Brain (organoid and tissue), 16 donors: ENCODE measurements at places on chromosomes 1 and 21.

DNA sequence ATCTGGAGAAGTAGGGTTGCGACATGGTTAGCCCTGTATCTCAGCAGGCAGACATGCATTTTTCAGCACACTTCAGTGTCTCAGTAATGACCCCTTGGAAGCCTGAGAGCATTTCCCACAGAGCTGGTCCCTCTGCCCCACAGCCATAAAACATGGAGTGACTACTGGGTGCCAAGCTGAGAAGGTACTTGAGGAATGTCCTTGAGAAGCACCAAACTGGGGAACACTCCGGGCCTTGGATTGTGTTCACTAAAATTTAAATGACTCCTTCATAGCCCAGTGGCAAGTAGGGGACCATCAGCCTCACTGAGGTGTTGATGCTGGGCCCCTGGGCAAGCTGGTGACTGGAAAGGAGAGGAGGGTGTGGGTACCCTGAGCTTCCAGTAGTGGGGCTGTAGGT, 54.7 kb downstream of the KCNJ6 start:
- no peak for DNase-seq

DNA sequence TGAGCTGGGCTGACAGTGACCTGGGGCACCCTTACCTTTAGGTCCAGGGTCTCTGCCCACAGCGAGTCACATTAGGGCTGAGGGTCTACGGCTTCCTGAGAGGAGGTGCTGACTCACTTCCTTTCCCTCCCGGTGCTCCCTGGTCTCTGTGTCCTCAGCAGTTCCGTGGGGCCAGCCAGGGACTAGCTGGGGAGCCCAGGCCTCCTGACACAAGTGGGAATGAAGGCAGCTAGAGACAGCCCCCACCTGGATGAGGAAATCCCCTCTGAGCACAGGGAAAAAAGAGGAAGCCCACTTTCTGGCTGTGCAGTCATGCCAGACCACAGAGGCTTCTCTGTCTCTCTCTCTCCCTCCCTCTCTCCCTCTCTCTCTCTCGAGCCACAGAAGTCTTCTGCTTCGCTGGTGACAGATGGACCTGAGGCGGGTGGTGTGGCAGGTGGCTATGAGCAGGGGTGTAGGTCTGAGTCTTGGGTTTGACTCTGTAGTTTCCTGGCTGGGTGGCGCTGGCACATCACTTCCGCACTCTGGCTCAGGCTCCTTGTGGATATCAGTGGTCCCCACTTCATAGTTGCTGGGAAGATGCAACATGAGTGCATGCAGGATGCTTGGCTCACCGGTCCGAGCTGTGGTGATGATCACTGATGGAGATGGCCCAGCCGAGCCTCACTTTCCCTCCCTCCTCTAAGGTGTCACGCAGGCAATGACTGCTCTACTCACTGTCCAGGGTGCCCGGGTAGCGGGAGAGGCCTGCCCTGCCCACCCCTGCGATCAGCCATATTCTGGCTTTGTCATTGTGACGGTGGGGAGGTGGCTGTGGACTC, 3.5 kb downstream of the SLC66A1 start:
- peak; percentile 20 for DNase-seq

DNA sequence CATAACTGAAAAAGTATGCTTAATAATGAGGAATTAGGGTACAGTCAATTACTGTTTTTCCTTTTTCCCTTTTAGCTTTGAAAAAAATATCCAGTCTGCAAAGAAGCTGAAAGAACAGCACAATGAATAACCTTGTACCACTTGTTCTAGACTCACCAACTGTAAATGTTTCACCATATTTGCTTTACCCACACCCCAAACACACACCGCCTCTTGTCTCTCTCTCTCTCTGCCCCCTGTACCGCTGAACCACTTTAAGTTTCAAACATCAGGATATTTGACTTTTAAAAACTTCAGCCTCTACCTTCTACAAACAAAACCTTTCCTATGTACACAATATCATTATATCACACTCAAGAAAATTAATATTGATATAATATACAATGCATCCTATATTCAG, 197.1 kb downstream of the COP1 start:
- no peak for DNase-seq

- DNase-seq, result no peak
Measured at GRCh38 chr1:162846256-162847212, 14.4 kb downstream of the CCDC190 start.

DNA sequence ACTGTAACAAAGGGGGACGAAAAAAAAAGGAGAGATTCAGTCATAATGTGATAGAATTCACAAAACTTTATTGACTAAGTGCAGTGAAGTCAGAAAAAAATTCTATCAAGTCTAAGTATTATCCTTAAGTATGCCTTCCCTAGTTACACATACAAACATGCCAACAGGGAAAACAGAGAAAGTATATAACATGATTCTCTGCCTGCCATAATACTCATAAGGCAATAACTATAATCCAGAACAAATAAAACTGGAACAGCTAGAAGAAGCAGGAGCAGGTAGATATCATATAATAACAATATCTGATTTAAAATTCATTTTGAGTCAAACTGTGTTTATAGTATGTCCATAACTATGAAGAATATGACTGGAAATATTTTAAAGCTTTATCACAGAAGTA, 184.3 kb downstream of the FAF1 start:
- no peak for DNase-seq

GRCh38 chr1:84355556-84355955, 42.7 kb upstream of the DNASE2B start:
- DNase-seq, result no peak

DNA sequence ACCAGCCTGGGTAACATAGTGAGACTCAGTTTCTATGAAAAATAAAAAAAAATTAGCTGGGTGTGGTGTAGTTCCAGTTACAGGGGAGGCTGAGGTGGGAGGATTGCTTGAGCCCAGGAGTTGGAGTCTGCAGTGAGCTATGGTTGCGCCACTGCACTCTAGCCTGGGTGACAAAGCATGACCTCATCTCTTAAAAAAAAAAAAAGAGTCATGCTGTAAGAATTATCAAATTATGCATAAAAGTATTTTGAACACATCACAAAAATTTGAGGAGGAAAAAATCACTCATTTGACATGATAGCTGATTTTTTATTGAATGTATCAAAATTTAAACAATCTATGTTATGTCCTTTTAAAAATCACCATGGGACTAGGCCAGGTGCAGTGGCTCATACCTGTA, 17.8 kb downstream of the CCDC30 start:
- DNase-seq, result no peak

DNA sequence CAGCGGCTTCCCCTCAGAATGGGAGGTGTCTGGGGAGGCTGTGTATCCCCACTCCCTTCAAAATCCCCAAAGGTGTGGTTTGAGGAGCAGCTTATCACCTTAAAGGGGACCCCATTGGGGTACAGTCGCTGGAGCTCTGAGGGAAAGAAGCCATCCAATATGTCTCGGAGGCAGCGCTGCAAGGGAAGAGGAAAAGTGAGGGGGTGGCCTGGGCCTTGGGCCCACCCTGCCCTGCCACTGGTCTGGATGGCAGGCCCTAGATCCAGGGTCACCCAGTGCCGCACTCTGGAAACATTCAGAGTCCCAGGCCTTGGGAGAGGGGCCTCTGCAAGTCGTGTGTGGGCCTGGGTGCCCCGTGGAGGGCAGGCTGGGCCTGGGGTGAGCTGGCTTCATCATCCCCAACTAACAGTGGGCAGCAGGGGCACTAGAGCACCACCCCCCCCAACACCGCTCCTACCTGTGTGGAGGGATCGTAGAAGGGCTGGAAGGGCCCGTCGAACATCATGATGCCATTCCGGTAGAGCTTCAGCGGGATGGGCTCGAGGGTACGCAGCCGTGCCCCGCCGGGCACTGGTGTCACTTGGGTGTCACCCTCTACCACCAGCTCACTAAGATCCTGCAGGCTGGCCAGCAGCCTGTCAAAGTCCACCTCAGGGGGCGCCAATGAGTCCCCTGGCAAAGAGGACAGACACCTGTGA, 5.6 kb downstream of the SH3BGRL3 start:
- no peak for DNase-seq

GRCh38 chr1:201385299-201385891, 7.9 kb upstream of the TNNT2 start:
- no peak for DNase-seq

DNA sequence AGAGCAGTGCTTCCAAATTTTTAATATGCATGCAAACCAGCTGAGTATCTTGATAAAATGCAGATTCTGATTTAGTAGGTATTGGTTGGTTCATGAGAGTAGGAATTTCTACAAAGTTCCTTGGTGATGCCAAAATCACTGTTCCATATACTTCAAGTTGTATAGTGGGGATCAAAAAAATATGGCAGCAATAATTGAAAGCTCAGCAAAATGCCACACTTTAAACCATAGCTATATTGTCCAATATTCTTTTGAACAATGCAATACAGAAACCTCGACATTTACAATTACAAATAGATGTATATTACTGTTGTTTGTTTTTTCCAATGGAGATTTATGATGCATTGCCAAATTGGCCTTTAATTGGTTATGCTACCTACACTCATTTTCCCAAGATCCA, 55.7 kb upstream of the NCAM2 start:
- DNase-seq, result no peak

DNA sequence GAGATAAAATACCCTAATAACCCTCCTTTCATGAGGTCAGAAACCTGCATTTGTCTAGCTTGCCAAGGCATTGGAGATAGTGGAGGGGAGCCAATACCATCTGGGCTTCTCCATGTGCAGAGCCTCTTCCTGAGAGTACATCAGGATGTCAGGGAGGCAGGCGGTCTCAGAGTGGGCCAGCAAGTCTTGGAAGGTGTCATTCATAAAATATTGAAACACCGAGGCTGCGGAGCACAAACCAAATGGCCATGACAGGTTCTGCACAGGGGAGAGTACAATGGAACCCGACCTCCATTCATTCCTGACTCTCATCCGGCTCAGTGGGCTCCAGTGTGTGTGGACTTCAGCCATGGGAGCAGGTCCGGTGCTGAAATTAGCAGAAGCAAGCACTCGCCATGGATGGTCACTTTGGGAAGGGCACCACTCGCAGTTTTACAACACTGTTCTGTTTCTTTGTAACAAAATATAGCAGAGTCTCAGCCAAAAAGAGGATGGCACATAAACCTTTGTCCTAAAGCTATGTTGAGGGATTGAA, 446.6 kb downstream of the SIPA1L2 start:
- DNase-seq, result no peak

- no peak for DNase-seq
Measured at GRCh38 chr1:24388331-24388885, 25.2 kb downstream of the STPG1 start.

DNA sequence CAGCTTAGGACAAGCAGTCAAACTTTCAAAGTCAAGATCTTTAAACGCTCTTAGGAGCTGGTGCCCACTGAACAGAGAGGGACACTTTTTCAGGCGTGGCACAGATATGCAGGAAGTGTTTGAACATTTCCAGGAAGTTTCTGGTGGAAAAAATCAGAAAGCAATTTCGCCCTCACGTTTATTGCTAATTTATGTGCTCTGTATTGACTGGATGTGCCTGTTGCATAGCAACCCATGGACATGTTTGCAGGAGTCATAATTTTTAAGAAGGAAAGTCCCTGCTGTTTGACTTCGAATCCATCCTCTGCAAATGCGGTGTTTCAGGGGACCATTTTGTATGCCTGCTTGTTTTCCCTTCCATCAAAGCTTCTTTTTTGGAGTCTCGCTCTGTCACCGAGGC, 239.9 kb upstream of the IRF2BP2 start:
- no peak for DNase-seq

- DNase-seq, result no peak
Measured at GRCh38 chr1:115677565-115677964, 35.8 kb downstream of the VANGL1 start.

GRCh38 chr1:4652631-4653327, 1.6 kb upstream of the AJAP1 start:
- DNase-seq, result peak; percentile 79

DNA sequence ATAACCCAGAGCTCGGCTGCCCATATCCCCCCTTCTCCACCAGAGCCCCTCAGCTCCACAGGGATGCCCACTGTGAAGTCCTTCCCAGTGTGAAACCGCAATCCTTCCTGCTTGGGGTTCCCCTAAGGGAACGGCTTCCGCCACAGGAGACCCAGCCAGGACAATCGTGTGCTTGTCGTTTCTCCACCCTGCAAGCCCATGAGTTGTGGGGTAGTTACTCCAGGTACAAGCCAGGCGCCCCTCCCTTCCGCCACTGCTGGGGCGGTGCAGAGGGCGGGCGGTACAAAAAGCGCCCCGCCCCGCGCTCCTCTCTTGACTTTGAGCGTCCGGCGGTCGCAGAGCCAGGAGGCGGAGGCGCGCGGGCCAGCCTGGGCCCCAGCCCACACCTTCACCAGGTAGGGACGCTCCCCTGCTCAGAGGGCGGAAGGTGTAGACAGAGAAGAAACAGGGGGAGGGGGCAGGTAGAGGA, at the start of gene TINAGL1:
Gene TINAGL1 (plus strand): TSS at position 315 of the 469 bp plus-strand sequence. CDS start 634 bp downstream, outside the sequence.
- DNase-seq, result no peak

DNA sequence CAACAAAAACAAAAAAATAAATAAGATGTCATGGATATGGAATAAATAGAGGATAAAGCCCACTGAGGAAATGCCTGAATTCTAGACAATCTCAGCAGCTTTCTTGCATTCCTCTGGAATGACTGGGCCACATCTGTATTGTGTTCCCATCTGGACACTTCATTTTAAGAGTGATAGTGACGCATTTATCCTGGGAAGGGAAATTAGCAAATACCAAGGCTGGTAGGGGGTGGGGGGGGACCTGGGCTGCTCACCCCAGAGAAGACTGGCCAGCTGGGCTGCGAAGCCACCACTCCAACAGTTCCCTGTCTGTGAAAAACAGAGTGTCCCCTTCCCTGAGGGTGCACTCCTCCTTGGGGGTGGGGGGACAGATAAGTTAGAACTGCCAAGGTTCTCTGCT, 106.3 kb downstream of the HIVEP3 start:
- DNase-seq, result no peak

DNA sequence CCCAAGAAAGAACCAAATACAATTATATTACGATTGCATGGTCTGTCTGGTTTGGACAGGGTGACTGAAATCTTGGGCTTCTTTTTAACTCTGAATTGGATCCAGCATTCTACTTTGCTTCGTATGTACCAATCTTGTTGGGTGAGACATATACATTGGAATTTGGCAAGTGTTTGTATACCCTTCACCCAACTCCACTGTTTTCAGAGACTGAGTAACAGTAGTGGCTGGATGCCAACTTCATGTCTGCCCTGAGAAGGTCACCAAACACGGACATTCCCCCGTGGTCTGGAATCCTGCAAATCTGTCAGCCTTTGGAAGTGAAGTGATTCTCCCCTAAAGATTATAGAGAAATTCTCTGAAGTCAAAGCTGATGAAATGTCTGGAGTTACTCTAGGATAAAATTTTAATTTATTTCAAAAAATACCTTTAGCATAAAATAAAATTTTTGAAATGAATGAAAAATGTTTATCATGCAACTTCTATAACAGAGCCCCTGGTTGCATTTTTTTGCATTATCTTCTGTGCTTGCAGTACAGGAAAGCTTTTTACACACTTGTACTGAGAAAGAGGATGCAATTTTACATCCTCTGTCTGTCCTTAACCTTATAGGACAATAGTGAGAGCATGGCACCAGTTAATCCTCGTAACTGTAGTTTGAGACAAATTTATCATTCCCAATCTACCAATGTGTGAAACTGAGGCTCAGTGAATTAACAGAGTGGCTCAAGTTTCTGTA, 201.8 kb downstream of the DISC1 start:
- DNase-seq, result no peak

- DNase-seq, result no peak
Measured at GRCh38 chr21:41435706-41436105, 9.7 kb downstream of the MX1 start.
